ENCODE measurements at places on chromosomes 6 and 20.

DNA sequence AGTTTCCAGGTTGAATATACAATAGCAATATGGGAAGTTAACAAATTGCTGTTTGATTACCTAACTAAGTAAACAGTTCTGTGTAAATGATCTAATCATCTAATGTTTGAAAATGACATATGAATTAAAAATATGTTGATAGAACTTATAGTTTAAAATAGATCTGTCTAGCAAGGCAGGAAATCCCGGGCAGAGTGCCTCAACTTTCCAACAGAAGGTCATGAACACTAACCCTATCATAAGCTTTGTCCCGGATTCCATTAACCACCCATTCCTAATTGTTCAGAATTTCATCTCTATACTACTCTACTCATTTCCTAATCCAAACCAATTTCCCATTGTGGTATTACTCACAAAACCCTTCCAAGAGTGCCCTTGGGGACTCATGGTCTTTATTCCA, 10.2 kb downstream of the TAAR1 start:
- no peak for DNase-seq

GRCh38 chr6:41780551-41781365, at the start of gene PRICKLE4:
TSS of gene PRICKLE4 (plus strand) at chr6:41780782. CDS start at chr6:41783474, 2,692 bp downstream.
- no peak for DNase-seq

DNA sequence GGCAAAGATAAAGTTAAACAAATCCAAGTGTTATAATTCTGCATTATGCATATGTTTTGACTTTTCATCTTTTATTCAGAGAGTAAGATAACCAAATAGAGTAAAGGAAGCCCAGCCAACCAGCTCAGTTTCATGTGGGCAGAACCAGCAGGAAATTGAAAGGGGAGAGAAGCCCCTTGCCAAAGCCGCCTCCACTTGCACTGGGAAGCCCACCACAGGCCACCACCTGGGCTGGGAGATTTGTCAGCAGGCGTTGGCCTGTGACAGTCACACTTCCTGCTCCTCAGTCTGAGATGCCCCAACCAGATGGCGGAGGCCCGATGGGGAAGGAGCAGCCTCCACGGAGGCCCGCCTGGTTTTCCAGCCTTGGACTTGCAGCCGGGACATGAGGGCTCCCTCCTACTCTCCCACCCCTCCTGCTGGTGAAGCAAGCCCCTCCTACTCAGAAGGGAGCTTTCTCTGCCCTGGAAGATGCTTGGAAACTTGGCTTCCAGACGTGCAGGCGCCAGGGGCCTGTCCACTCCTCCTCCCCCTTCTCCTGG, 166.8 kb upstream of the SULF2 start:
- DNase-seq = no peak

DNA sequence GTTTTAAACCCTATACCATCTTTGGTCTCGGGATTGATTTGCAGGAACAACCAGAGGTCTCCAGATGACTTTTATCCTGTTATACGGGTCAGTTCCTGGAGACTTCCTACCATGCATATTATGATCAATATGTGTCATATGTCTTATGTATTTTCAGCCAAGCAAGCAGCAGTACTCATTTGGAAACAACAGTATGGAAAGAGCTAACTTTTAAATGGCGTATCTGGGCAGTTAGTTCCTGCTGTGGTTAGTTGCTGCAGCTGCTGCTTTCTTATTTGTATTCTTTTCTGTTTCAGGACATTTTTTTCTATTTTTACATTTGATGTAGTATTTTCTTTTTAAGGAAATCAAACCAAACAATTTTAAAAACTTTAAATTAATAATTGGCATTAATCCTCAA, 207.5 kb downstream of the MANEA start:
- DNase-seq = no peak

DNA sequence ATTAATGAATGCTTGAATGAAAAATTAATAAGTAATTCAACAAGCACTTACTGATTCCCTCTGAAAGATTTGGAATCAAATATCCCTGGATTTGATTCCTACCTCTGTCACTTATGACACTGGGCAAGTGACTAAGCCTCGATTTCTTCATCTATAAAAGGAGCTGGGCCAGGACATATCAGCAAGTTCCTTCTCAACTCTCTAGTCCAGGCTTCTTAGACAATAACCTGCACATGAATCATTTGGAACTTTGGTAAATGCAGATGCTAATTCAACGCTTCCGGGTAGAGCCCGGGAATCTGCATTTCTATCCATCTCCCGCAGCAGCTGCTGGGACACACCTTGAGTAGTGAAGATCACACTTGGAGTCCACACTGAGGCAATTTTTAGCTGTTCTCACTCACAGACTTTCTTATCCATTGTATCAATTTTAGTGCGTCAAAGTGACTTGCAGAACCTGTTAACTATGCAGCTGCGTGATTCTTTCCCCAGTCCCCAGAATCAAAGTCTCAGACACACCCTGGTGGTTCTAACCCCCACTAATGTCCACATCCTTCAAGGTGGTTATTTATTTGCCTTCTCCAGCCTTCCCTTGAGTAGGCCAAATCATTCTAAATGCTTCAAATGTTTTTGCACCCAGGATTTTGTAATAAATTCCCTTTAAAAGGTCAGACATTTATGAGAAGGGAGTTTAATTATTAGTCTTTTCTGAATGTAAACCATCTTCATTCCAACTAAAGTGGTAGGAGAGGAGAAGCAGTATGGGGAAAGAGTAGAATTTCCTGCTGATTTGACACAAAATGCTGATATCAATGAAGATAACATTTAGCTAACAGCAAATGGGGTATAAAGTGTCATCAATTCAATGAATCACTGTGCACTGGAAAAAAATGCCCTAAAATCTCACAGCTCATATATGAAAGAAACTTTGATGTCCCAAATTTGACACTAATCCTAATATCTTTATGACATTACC, 26.0 kb upstream of the CCND3 start:
- DNase-seq = no peak

GRCh38 chr20:37413023-37413334, 67.0 kb downstream of the SRC start:
- DNase-seq = no peak

DNA sequence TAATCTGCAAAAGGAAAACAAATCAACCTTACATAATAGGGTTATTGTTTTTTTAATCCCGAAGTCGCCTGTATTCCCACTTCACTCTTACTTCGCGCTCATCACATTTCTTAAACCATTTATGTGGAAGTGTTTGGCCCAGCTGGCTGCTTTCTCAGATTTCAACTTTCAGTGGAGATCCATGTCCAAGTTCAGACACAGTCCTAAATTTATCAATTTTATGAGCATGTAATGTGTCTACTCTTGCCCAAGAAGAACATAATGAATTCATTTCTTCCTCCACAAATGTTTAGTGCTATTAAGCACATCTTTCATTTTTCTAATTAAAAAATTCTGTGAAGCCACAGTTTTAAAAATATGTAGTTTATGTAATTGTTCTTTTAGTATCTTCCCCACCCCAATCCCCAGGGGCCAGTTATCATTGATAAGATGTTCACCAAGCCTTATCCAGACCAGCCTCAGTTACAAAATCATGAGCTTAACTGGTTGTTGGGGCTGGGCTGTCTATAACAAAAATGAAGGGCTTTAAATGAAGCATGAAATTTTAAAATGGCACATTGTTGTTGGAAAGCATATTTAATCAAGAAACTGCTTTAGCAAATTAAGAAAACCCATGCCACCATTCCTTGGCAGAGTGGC, 151.7 kb downstream of the UST start:
- no peak for DNase-seq

- DNase-seq = no peak
Measured at GRCh38 chr6:129552413-129552812, 157.6 kb downstream of the ARHGAP18 start.

Measured in activated CD4-positive, alpha-beta T cell treated with anti-CD3 and anti-CD28 coated beads, Interleukin-2, amount 50 U/mL, for 48 hours (primary cell).